ENCODE measurements at places on chromosomes 2 and 18. TPM values are rescaled to one million over a fixed set of nuclear protein-coding genes. Genes with fewer than 3 reads are reported as not detected.

The TM4SF20 gene
- not detected for total RNA-seq

The VAMP8 gene
- 32.3 TPM for total RNA-seq

The CRYBA2 gene
- total RNA-seq, result not detected

The ZNF236 gene
- 25.7 TPM for total RNA-seq

The FOXD4L1 gene
- not detected for total RNA-seq

The RASGRP3 gene
- total RNA-seq, result 7.9 TPM

The L3MBTL4 gene
- total RNA-seq, result 0.47 TPM

The HOXD8 gene
- not detected for total RNA-seq

The NEUROD1 gene
- not detected for total RNA-seq

The PLCL1 gene
- 28.3 TPM for total RNA-seq

The HSPE1 gene
- total RNA-seq, result 50.8 TPM

The ANTXR1 gene
- total RNA-seq, result not detected

The GPR45 gene
- not detected for total RNA-seq

The DOCK10 gene
- 209 TPM for total RNA-seq

The ZNF804A gene
- not detected for total RNA-seq

The FOXI3 gene
- not detected for total RNA-seq

The ATP6V1B1 gene
- total RNA-seq, result not detected

The GPR39 gene
- not detected for total RNA-seq

The SLC9A4 gene
- total RNA-seq, result not detected

The PFN4 gene
- total RNA-seq, result not detected

The NAB1 gene
- 20.0 TPM for total RNA-seq

The DCDC2C gene
- not detected for total RNA-seq

The EIPR1 gene
- 12.4 TPM for total RNA-seq

The ARHGAP28 gene
- total RNA-seq, result not detected

The MAP3K19 gene
- total RNA-seq, result not detected

The PLEKHH2 gene
- total RNA-seq, result 1.6 TPM

The TFPI gene
- total RNA-seq, result not detected

The ASPRV1 gene
- total RNA-seq, result 0.81 TPM

The EIF4E2 gene
- total RNA-seq, result 46.0 TPM

The MEP1B gene
- not detected for total RNA-seq

The ANO7 gene
- 0.14 TPM for total RNA-seq

The TRIB2 gene
- total RNA-seq, result 102 TPM

The MGAT4A gene
- 204 TPM for total RNA-seq

The C2orf72 gene
- not detected for total RNA-seq

The GCG gene
- not detected for total RNA-seq

The CCDC195 gene
- total RNA-seq, result not detected

The DLX1 gene
- not detected for total RNA-seq

The TMEM169 gene
- 0.27 TPM for total RNA-seq

The RAMP1 gene
- total RNA-seq, result not detected

The TMEM37 gene
- not detected for total RNA-seq

The AMER3 gene
- not detected for total RNA-seq

The ST8SIA3 gene
- total RNA-seq, result not detected

The MITD1 gene
- total RNA-seq, result 14.6 TPM

The LYPD6 gene
- not detected for total RNA-seq
